ENCODE measurements at places on chromosomes 7 and 10.

DNA sequence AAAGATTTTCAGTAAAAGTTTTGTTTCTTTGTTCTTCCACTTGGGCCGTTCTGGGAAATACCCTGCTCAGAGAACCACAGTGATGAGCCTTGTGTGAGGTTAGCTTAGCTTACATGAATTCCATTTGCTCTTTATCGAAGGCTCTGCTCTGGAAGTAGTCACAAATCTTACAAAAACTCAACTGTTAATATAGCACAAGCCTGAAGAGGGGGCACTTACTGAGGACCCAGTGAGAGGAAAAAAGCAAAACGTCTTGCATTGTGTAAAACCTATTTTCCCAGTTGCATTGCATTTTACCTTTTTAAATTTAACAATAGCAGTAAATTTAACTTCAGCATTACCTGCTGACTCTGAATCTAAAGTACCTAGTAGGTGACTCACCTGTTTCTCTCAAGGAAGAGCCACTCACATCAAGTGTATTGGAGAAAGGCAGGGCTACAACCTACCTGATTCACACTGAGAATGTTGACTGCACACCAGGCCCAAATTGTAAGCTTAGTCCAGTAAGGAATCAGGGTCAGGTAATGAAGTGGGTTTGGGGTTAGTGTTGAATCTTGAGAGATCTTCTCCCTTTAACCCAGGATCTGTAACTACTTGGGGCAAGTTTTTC, 42.3 kb downstream of the PPP1R17 start:
- DNase-seq: no peak

GRCh38 chr7:34612661-34613060, 45.4 kb upstream of the NPSR1 start:
- no peak for DNase-seq

- no peak for DNase-seq
Measured at GRCh38 chr7:112038353-112038752, 167.8 kb downstream of the DOCK4 start.

DNA sequence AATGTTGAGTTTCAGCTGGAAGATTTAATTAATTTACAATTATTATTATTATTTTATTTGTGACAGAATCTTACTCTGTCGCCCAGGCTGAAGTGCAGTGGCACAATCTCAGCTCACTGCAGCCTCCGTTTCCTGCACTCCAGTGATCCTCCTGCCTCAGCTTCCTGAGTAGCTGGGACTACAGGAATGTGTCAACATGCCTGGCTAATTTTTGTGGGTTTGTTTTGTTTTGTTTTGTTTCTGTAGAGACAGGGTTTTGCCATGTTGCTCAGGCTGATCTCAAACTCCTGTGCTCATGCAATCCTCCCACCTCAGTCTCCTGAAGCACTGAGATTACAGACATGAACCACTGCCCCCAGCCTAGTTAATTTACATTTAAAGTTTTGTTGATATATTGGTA, 93.8 kb upstream of the MEOX2 start:
- DNase-seq: no peak

DNA sequence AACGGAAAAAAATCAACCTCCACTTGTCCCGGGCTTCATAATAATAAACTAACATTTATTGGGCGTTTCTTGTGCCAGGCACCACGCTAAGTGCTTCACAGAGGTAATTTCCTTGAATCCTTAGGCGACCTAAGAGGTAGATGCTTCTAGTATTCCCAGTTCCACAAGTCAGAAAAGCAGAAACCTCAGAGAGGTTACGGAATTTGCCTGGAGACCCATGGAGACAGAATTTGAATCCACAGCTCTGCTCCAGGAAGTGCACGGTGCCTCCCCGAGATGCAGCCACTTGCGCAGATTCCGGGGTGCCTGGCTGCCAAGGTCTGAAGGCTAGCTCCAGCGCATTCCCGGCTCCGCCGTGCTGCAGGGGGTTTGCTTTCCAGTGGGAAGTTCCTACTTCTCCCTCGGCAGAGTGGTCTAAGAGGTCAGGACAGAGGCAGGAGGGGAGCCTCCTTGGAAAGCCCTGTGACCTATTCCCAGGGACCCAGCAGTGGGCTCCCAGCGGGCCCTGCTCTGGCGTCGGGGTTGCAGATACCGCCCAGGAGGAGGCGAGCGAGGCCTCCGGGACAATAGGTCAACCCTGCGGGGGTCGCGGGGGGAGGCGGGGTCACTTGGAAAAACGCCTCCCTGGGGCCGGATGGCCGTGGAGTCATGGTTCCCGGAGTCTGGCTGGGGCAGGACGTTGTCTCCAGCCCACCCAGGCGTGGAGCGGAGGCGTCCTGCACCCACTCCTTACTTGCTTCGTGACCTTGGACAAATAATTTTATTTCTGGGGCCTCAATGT, 10.1 kb upstream of the NKX2-3 start:
- DNase-seq: no peak

- DNase-seq: no peak
Measured at GRCh38 chr10:119706521-119707278, 19.1 kb upstream of the INPP5F start.

DNA sequence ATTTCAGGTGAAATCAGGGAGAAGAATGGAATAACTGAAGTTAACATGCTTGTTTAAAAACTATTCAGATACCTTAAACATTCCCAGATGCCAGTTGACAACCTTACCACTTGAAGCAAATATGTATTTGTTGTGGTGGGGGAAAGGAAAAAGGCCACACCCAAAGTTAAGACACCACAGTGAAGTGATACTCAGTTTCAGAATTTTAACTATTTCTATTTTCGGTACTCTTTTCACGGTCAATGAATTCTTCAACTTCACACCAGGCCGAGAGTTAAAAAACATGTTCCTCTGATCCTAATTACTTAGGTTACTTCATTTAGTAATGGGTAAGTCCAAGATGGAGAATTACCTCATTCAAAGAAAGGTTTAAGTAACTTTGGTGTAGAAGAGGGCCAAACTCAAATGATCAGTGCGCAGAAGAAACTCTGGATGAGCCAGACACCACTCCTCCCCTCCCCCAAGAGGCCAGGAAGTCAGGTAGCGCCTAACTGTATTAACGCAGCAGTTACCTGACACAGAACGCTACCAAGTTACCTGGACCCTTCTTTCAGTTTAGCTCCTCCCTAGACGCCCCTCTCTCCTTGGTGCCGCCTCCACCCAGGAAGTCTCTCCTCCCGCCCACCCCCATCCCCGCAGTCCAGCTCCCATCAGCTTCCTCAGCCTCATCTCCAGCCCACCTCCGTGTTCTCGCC, 700 bp downstream of the MTPN start:
- peak; percentile 26 for DNase-seq

DNA sequence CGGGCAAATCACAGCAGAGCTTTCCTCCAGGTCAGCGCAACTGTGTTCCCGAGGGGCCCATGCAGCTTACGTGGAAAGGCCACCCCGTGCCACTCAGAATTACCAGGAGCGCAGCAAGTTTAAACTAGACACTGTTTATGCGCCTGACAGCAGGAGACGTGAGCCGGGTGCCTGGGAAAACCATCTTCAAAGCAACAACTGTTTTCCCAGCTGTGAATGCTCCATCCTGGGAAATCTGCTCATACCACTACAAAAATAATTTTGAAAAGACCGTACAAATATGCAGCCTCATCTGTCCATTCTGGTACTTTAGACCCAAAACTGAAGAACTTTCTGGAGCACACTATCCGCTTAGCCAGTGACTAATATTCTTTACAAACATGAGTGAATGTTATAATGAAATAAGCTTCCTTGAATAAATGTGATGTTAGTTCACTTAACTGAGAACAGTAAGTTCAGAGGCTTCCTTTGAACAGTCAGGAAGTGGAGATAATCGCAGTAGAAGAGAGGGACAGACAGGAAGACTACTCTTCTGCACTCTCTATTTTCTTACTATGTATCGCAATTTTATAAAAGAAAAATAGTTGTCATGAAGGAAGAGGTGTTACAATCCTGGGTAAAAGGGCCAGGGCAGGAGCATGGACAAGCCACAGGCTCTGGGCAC, 16.7 kb downstream of the GPER1 start:
- no peak for DNase-seq

DNA sequence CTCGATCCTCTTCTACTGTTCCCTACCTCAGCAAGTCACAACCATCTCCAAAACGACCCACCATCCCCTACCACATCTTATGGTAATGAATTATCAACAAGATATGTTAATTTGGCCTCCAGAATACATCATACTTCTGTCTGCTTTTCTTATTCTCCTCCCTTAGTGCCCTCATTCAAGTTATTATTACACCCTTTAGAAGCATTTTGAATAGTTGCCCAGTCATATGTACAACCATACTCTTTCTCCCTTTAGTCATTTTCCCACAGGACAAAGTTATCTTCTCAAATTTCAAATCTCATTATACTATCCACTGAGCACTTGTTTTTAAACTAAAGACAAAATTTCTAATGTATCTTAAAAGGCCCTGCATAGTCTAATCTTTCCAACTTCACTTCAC, 71.0 kb downstream of the GNAT3 start:
- DNase-seq: no peak

GRCh38 chr7:95391761-95392160, 4.4 kb downstream of the PON3 start:
- DNase-seq: no peak

DNA sequence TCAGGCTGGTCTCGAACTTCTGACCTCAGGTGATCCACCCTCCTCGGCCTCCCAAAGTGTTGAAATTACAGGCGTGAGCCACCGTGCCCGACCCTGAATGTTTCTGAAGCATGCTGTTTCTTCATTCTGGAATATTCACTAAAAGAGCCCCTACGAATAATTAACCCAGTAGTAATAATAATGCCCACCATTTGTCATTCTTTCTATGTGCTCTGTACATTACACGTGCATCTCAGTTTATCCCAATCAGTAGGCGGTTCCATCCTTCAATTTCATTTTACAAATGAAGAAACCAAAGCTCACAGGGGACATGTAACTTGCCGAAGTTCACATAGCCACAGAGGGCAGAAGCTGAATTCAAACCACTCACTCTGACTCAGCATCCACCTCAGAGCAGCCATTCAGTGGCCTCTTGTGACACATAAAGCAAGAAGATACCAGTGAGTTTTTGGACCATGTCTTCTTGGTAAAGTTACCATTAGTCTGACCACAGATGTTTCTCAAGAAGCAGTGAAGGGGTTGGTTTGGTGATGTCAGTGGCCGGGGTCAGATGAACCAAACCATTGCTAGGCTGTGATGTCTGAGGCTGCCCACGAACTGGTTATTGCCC, 71.9 kb upstream of the DUSP5 start:
- DNase-seq: no peak

GRCh38 chr10:35546824-35547225, 58.3 kb upstream of the GJD4 start:
- DNase-seq: no peak

DNA sequence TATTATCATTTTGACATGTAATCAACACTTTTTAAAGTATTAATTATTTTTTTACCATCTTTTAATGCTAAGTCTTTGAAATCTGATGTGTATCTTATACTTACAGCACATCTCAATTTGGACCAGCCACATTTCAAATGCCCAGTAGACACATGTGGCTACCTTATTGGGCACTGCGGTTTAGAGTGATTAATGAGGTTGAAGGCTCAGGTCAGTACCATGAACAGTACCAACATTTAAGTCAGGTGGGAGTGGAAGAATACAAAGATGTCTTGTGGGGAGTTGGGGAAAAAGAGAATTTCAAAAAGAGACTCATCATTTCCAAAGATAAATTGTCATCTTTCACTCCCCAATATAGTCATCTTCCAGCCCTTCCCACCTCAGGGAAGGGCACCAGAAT, 40.5 kb downstream of the COL28A1 start:
- no peak for DNase-seq

- no peak for DNase-seq
Measured at GRCh38 chr7:122123746-122124145, 20.3 kb downstream of the AASS start.

DNA sequence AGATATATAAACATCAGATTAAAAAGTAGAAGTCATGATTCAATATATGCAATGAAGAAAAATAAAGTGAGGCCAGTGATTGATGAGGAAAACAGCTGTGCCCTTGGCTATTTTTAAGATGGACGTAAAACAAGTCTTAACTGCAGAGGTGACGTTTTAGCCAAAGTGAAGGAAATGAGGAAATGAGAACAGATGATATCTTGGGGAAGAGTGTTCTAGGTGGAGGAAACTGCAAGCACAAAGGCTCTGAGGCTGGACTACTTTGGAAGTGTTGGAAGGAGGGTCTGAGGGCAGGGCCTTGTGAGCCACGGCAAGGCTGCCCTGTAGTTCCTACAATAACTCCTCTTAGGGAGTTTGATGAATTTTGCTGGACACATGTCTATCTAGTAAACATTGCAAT, 140.5 kb upstream of the AKR1E2 start:
- no peak for DNase-seq

DNA sequence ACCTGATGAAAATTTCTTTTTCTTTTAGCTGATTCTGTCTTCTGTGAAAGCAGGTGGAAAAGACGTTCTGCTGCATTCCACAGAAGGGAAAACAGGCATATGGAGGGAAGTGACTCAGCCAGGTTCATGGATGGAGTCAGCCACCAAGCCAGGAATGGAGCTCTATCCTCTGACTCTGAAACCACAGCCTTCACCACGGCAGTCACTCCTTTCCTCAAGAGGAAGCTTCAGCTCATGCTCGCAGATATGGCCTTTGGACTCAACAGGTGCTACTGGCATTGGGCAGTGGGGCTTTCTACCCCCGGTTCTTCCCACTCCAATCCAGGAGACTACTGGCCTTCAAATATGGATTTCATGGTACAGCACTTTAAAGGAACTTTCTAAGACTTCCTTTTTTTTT, 11.5 kb upstream of the PLAU start:
- no peak for DNase-seq

DNA sequence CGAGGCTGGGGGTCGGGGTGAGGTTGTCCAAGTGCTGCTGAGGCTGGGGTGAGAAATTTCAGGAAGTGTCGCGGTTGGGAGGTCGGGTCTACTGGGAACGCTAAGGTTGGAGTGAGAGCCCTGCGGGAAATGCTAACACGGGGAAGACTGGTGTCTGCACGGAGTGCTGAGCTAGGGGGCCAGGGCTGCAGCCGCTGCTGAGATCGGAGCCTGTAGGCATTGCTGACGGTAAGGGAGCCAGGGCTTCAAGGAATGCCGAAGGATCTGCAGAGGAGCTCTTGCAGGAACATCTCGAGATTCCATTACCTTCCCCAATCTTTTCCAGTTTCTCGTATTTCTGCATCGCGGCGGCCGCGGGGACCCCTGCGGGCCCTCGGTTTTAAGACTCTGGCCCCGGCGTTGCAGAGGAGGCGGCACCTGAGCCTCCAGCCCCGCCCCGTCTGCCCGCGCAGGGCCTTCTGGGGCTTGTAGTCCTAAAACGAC, at the start of gene CDK5:
TSS of gene CDK5 (minus strand) at position 392 of the 483 bp plus-strand sequence. CDS start at position 343, 49 bp downstream.
- peak; percentile 49 for DNase-seq

DNA sequence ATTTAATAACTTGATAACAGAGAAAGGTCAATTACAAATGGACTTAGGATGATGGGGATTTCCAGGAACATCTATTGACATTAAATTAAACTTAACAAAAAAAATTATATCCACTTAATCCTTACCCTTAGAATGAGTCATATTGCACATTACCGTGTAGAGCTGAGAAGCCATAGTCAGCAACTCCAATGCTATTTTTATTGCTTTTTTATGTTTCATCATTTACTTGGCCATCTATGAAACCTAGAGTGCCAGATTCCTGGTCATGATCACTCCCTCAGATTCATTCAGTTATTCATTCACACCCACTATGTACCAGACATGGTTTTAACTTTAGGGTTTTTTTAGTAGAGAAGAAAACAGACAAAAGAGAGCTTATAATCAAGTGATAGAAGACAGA, 1180.4 kb downstream of the CNTNAP2 start:
- DNase-seq: no peak

GRCh38 chr7:46681865-46682503, 760.9 kb upstream of the IGFBP3 start:
- no peak for DNase-seq

- peak; percentile 27 for DNase-seq
Measured at GRCh38 chr10:10677479-10677878, 340.2 kb upstream of the CELF2 start.
